ENCODE measurements at places on chromosomes 2 and 18.

DNA sequence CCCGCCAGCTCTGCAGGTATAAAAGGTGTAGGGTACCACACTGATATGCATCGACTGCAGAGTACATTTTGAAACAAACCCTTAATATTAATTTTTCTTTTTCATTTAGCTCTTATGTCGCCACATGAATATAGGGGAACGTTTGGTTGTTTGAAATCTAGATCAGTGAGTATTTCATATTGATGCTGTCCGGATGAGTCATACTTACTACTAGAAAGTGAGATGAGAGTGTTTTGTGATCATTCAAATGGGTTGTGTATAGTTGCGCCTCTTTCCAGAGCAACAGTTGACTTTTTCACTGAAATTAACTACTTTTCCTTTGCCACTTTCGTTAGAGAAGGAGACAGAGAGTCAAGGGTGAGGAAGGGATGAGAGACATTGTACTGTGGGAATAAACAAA lies 24.6 kb downstream of the NPAS2 start:
- DNase-seq, result no peak

GRCh38 chr2:106789185-106789584 lies 96.8 kb downstream of the ST6GAL2 start:
- DNase-seq, result no peak

- no peak for DNase-seq
Observed at GRCh38 chr2:9286554-9287399, 80.2 kb downstream of the ASAP2 start.

GRCh38 chr2:154403242-154403790 lies 295.2 kb upstream of the KCNJ3 start:
- DNase-seq, result no peak

DNA sequence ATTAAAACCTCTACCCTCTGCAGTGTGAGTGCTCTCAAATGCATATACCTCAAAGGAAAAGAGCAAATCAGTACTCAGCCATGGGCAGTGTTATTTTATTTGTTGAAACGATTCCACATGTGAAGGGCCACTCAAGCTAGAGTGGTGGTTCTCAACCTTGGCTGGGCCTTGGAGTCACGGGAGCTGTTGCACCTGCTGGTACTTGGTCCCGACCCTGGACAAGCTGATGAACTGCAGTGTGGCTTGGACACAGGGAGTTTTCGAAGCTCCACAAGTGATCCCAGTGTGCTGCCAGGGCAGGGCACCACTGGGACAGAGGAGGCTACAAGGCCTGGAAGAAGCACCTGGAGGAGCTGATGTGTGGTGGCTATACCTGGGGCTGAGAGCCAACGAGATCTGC lies 19.7 kb downstream of the GNLY start:
- DNase-seq, result no peak

DNA sequence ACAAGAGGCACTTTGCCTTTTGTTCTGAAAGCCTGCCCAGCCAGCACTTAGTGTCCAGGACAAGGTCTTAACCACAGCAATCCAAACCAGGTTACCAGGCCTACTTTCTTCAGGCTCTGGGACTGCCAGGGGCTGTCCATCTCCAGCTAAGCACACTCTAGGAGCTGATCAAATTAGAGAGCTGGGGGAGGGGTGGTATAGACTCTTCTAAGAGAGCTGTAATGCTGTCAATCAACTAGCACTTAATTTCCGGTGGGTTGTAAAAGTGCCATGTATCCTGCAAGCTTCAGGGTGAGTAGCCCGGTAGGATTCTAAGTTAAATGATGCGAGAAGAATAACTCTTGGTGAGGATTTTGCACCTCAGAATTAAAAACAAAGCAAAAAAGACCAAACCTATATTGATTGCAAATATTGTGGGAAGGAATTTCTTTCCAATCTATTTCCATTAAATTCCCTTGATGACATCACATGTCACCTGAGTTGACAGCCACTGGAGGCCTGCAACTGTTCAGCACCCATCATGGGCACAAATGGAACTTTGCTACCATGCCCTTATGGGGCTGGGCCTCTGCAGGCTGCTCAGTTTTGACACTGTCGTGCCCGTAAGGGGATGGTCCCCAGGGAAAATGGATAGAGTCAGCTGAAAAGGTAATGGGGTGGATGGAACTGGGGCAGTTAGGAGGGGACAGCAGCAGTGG lies 8.7 kb upstream of the COX7A2L start:
- DNase-seq, result no peak

All from stimulated activated CD4-positive, alpha-beta T cell treated with anti-CD3 and anti-CD28 coated beads, TNF-alpha, amount 100 ng/mL, for 1 hour (primary cell).